CD4-positive, alpha-beta T cell treated with Interleukin-17A for 1 hour (primary cell): ENCODE measurements at places on chromosomes 4 and X.

DNA sequence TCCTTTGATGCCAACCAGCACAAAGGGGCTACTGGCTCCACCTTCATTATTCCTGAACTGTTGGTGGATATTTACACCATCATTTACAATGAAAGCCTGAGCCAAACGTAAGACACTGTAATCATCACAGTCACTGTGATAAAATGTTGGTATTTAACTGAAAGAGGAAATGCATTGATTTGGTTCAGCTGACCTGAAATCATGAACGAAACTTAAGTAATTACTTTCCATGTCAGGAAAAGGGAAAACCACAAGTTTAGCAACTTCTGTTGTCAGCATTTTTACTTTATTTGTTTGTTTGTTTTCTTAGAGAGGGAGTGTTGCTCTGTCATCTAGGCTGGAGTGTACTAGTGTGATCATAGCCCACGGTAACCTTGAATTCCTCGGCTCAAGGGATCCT, 247.8 kb upstream of the FAM47A start:
- no peak for DNase-seq

DNA sequence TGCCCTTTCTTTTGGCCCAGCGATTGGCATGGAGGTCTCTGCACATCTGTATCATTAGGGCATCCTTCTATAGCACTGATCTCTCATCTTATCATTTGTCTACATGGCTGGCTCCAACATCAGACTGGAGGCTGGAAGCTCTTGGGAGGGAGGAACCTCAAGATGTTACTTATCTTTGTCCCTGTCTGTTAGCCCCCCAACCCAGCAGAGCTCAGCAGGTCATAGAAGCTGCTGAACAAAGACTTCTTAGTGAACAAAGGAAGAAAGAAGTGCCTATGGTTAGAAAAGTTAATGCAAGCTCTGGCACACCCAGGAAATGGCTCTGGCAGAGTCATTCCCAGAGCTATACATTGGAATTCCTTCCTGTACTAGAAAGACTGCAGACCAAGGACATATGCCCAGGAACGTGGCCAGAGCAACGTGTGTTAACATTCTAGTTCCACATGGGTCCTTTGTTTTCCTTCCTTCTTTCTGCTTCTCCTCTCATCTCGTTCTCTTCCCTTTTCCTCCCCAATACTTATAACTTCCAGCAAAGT, 74.0 kb downstream of the SEL1L3 start:
- DNase-seq: no peak

DNA sequence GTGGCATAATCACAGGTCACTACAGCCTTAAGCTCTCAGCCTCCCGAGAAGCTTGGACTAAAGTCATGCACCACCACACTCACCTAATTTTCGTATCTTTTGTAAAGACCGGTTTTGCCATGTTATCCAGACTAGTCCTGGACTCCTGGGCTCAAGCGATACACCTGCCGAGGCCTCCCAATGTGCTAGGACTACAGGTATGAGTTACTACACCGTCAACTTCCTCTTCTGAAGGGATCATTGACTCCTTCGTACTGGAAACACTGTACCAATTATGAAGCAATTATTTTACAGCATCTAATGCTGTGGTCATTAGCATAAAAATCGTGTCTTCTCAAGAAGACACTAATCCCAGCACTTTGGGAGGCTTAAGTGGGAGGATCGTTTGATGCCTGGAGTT, 35.2 kb downstream of the PDS5A start:
- DNase-seq: no peak

DNA sequence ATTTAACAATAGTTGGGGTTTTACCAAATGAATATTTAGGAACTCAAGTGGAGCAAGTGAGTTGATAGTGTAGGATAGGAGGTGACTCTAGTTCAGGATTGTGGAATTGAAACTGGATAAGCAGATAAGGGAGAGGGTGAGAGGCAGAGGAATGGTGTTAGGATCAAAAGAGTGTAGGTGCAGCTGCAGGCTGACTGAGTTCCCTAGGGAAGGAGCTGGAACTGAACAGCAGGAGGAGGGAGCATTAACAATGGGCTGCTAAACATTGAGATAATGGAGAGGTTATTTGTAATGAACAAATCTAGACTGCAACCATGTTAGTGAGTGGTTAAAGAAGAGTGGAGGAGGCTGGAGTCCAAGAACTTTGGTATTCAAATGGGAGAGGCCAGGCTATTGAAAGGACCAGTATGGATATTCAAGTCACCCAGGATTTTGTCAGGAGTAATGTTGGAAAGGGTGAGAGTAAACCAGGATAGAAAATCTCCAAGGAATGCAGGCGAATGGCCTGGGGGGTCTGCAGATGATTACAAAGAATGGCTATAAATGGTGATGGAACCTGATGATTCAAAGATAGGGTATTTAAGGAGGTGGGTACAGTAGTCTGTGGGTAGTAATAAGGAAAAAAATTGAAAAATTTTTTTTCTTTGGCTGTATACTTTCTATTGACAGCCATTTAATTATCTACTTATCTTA, 497.1 kb upstream of the TENM3 start:
- no peak for DNase-seq

DNA sequence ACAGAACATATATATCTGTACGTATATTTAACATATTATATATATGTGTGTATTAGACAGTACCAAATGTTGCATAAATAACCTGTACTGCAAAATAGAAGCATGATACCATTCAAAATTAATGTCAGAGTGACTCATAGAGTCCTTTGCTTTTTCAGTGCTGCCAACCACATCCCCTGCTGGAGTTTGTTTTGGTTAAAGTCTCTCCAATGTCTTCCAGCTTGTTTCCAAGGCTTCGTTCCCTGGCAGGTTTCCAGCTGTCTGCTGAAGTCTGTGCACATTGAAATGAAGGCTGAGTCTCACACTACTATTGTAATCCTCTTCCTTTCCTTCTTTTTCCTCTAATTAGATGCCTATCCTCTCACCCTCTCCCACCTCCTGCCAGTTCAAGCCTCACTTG, 14.9 kb downstream of the NRK start:
- DNase-seq: no peak

GRCh38 chr4:126051689-126052424, 737.1 kb downstream of the FAT4 start:
- DNase-seq: no peak

- DNase-seq: no peak
Measured at GRCh38 chrX:47212381-47213293, 5.8 kb upstream of the CDK16 start.

DNA sequence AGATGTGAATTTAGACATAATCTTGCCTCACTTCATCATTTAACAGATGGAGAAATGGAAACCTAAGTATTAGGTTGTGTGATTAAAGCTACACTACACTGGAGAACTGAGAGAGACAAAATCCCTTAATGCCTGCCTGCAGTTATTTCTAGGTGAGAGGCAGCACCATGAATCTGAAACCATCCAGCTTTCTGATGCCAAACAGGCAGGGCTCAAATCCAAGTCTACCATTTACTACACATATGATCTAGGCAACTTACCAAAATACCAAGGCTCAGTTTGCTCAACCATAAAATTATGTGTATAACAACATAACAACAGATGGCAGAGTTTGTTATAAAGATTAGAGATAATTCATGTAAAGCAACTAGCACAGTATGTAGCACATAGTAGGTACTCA, 38.7 kb downstream of the GABRA4 start:
- DNase-seq: no peak

- no peak for DNase-seq
Measured at GRCh38 chrX:35886135-35886534, 33.4 kb upstream of the CFAP47 start.

GRCh38 chr4:118175506-118175905, 141.2 kb downstream of the NDST3 start:
- DNase-seq: no peak

- no peak for DNase-seq
Measured at GRCh38 chr4:20019310-20020015, 232.2 kb upstream of the SLIT2 start.

GRCh38 chr4:112766422-112766821, 129.5 kb downstream of the LARP7 start:
- DNase-seq: no peak
